ENCODE measurements at places on chromosomes 12 and 14. TPM values are rescaled to one million over a fixed set of nuclear protein-coding genes. Genes with fewer than 3 reads are reported as not detected.

The KLHL33 gene
- total RNA-seq = 1.3 TPM

The PTPN21 gene
- 37.7 TPM for total RNA-seq

The TAS2R19 gene
- 3.5 TPM for total RNA-seq

The RTL1 gene
- total RNA-seq = not detected

The SERPINA3 gene
- 109 TPM for total RNA-seq

The TOGARAM1 gene
- total RNA-seq = 30.5 TPM

The SPX gene
- total RNA-seq = 2.4 TPM

The PROX2 gene
- not detected for total RNA-seq

The TAS2R7 gene
- total RNA-seq = 0.28 TPM

The GLIPR1L1 gene
- total RNA-seq = not detected

The ALX1 gene
- 0.61 TPM for total RNA-seq

The YY1 gene
- 61.7 TPM for total RNA-seq

The ISM2 gene
- 0.69 TPM for total RNA-seq

Data from uterus (tissue), 4 donors.